ENCODE measurements at places on chromosomes 1 and 21.
A peak's percentile ranks its signal among the peaks of the same experiment; 100 is the strongest.

- no peak for DNase-seq
Measured at GRCh38 chr1:169484683-169485430, 887 bp downstream of the SLC19A2 start.

- DNase-seq: peak; percentile 52
Measured at GRCh38 chr1:205430696-205431305, 8.9 kb upstream of the LEMD1 start.

DNA sequence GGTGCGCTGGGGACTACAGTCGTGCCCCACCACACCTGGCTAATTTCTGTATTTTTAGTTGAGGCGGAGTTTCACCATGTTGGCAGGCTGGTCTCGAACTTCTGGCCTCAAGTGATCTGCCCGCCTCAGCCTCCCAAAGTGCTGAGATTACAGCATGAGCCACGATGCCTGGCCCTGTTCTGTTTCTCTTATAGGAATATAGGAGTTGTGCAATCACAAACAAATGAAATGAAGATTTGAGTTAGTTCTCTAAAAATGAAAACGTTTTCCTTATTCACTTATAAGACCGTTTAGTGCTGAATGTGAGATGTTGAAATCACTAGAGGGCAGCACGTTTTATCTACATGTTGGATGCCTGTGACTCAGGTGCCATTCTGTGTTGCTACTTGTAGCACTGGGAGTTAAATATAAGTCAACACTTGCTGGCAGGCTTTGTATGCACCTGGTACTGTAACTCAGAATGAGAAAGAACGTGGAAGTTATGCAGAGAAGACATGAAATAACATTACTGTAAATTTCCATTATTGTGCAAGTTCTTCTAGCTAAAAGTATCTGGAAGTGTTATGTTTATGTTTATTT, 45.8 kb downstream of the MIGA1 start:
- DNase-seq: no peak

GRCh38 chr1:233790662-233791371, 113.7 kb upstream of the SLC35F3 start:
- DNase-seq: no peak

Data from stimulated activated CD8-positive, alpha-beta memory T cell treated with anti-CD3 and anti-CD28 coated beads, Interleukin-4, amount 100 ng/mL, for 24 hours (primary cell).